ENCODE measurements at places on chromosomes 13 and 19. TPM values are rescaled to one million over a fixed set of nuclear protein-coding genes. Genes with fewer than 3 reads are reported as not detected.
A peak's percentile ranks its signal among the peaks of the same experiment; 100 is the strongest.

- no peak for DNase-seq
These were observed 2.5 kb upstream of the GARIN5A start for GRCh38 chr19:50478901-50479715.

GRCh38 chr19:48043675-48044258 is at the start of gene CABP5:
Gene CABP5, minus strand, starts transcription at chr19:48044079. Its CDS starts 157 bp downstream, at chr19:48043922.
- no peak for DNase-seq

DNA sequence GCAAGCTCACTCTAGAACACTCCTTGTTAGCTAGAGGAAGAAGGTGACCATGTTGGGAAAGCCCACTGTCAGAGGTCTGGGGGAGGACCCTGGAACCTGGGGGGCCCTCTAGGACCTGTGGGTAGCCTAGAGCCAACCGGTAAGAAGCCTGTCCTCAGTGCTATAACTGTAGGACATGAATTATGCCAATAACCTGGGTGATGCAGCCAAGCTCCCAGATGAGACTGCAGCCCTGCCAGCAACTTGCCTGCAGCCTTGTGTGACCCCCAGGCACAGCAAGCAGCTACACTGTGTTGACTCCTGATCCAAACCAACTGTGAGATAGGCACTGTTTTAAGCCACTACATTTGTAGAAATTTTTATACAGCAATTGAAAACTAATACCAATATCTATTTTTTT is 122.3 kb downstream of the MIPEP start:
- DNase-seq, result no peak

GRCh38 chr19:32671883-32672593 is 2.9 kb downstream of the ANKRD27 start:
- no peak for DNase-seq

DNA sequence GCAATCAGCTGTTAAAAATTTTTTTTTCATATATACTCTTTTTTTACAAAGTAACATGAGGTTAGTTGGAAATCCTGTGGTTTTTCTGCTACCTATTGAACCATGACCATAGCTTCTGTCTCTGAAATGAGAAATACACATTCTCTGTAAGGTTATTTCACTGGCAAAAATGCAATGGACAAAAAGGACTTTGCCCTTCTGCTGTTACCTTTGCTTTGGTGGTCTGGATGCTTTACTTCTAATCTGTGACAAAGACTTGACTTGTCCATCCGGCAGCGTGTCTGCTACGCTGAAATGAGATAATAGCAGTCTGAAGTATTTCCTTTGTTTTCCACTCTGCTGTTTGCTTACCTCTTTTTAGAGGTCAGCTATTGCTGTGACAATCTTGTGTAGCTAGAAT is 412.8 kb downstream of the SLITRK6 start:
- DNase-seq, result no peak

DNA sequence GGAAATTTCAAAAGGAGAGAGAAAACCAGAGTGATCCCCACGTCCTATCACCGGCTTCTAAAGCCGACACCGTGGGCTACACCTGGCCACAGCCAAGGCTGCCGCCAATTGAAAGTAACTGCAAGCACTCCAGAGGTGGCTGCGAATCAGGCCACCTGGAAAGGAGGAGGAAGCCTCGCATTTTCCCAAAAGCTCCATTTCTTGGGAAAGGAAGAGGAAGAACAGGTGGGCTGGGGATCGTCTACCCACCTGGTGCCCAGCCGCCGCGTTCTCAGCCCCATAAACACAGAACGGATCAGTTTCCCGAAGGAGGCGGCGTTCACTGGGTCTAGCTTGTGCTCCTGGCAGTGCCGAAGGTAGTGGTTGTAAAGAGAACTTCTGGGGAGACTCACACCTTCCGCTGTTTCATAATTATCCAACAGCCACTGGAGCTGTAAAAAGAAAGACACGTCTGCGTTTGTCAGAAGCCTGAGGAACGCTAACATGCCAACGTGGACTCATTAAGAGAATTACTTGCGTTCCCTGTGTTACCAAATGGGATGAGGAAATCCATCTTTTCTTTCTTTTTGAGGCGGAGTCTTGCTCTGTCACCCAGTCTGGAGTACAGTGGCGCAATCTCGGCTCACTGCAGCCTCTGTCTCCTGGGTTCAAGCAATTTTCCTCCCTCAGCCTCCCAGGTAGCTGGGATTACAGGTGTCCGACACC is 38.1 kb upstream of the RANBP3 start:
- no peak for DNase-seq

DNA sequence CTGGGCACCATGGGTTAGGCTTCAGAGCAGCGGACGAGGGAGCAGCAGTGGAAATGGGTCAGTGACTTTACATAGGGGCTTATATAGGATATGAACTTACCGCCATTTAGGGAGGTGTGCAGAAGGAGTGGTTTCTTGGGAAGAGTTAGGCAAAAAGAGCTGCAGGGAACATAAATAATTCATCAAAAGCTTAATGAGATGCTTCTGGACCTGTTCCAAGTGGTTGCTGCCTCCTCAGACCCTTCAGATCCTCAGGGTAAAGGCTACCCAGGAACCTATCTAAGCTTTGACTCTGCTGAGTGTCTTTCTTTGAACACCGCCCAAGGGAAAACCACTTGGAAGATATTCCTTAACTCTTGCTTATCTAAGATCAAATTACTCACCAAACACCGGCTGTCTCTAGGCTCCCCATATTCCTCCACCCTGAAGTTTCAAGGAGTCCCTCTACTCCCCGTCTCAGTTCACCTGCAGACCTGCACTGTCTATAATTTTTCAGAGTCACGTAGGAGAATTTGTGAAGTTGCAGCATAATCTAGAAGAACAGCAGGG is at the start of gene IGFL4:
Gene IGFL4, minus strand, starts transcription at position 51 of the 549 bp plus-strand sequence. Its CDS starts 40 bp downstream, at position 11.
- no peak for DNase-seq

GRCh38 chr19:52188822-52189734 is 774 bp upstream of the PPP2R1A start:
- no peak for DNase-seq

DNA sequence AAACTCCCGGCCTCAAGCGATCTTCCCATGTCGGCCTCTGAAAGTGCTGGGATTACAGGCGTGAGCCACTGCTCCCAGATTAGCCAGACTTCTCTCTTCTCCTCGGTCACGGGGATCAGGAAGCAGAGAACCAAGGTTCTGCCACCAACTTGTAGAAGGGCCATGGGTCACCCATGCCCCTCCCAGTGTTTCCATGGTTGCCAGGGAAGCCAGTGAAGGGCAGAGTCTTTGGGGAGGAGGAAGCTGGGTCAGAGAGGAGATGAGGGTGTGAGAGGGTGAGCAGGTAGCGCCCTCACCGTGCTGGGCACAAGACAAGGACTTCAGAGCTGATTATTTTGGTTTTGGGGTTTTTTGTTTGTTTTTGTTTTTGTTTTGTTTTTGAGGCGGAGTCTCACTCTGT is 77.1 kb downstream of the GNG7 start:
- DNase-seq, result no peak

DNA sequence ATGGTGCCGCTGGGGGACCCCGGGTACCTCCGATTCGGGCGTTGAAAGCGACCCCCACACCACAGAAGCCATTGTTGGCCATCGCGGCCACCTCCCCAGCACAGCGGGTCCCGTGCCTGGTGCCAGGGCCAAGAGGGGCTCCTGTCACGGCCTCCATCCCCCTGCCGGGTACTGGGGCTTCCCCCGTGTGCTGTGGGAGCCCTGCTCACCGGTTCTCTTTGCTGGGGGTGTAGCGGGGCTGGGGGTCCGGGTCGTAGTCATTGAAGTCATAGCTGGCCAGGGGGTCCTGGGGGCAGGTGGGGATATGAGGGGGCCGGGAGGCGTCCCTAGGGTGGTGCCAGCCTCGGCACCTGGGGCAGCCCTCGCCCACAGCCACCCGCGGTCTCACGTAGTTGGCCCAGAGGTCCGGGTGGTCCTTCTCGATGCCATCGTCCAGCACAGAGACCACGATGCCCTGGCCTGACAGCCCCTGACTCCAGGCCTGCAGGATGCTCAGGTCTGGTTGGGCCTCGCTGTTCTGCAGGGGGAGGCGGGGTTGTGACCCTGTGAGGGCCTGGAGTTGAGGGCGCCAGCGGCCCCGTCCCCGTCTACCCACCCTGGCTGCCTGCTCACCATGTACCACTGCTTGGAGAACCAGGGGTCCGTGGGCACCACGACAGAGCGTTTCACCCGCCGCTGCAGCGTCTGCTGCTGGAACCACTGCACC is 2.4 kb downstream of the PCSK4 start:
- no peak for DNase-seq

- DNase-seq, result no peak
These were observed 13.9 kb upstream of the HS6ST3 start for GRCh38 chr13:96075953-96076543.

DNA sequence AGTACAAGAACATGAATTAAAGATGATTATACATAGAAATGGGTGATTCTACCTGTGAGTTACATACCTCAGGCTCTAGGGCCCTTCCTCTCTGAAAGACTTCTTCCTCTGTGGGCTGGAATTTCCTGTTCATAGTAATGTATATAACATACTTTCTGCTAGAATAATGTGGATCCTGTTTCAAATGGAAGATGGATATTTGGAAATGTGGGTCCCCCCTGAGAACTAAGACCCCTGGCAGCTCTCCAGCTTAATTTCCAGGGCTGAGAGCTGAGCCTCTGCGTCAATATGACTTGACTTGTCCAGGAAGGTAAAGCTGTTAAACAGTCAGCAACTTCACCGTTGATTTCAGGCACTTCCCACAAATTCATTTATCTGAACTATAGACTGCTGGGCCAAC is 296.3 kb downstream of the NALCN start:
- no peak for DNase-seq

GRCh38 chr13:101065329-101065728 is 351.0 kb downstream of the NALCN start:
- no peak for DNase-seq

DNA sequence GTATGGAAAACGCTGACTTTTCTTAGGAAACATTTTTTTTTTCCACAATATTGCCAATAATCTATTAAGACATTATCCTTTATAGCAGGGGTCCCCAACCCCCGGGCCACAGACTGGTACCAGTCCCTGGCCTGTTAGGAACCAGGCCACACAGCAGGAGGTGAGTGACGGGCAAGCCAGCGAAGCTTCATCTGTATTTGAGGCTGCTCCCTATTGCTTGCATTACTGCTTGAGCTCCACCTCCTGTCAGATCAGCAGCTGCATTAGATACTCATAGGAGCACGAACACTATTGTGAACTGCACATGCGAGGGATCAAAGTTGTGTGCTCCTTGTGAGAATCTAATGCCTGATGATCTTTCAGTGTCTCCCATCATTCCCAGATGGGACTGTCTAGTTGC is 793.7 kb downstream of the SLITRK5 start:
- DNase-seq, result no peak

GRCh38 chr13:92807353-92807752 is 419.3 kb upstream of the GPC6 start:
- DNase-seq, result no peak

GRCh38 chr19:35546532-35546931 is 1.1 kb downstream of the TMEM147 start:
- no peak for DNase-seq

DNA sequence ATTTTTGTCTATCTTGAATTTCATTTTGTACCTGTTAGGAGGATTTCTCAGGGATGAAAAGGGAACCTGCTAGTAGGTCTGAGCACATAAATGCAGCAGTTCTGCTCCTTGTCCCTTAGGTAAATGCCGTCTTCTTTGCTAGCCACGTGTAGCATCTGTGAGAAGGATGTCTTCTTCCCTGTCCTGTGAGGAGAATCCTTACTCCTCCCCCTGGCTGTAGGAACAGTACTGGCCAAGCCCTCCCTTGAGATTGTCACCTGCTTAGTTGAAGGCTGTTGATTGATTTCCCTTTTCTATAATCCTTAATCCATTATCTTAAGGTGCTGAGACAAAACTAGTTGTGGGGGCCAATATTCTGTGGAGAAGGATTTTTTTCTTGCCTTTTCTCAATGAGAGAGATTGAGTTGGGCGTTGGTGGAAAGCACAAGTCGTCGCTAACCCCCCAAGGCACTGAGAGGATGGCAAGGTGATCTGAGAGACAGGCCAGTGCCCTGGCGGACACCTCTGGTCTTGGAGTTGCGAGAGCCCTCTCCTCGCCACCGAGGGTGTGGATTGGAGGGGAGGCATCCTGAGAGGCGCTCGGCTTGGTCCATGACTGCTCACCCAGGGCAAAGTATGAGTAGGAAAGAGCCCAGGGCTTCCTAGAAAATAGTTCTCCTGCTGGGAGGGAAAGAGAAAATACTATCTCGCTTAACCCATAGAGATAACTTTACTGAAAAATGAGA is 216.7 kb downstream of the ATP8A2 start:
- no peak for DNase-seq

GRCh38 chr13:36712770-36713169 is 39.0 kb downstream of the SERTM1 start:
- no peak for DNase-seq

DNA sequence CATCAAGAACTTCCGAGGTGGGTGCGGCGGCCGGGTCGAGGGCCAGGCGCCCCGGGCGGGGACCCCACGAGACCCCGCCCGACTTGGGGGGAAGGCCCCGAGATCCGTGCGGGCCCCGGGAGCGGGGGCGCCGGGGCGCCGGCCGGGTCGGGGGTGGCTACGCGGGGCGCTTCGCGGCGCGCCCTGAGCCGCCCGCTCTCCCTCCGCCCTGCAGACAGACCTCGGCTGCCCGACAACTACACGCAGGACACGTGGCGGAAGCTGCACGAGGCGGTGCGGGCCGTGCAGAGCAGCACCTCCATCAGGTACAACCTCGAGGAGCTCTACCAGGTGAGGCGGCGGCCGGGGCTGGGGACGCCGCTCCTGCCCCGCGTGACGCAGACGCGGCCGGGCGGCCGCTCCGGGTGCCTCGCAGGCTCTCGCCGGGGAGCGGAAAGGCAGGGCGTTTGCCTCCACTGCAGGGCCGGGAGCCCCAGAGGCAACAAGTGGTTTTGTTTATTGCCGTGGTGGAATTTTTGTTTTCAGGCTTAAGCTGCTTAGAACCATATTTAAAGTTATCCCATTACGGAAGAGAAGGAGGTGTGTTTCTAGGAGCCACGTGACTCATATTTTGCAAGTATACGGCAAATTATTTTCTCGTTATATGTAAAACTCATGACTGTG is 477 bp downstream of the CUL4A start:
- peak; percentile 72 for DNase-seq

DNA sequence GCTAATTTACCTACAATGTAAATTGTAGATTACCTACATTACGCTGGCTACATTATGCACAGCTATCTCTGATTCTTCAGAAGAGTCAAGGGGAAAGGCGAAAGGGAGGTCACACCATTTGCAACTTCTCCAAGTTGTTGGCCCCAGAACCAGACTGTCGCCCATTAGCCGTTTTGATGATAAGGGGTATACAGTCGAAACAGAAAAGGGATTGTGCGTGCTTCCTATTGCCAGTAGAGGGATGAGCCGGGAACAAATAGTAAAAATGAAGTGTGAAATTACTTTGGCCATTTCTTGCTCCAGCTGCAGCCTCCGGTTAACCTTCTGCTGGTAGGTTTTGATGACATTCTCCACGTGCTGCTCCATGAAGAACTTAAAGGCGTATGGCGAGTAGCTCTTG is 73.8 kb downstream of the LATS2 start:
- no peak for DNase-seq

Gene SERPINE3
- total RNA-seq, result not detected

Gene ZNF714
- total RNA-seq, result 16.9 TPM

Gene FCER2
- total RNA-seq, result not detected

Gene GZMM
- 34.5 TPM for total RNA-seq

Gene ZNF534
- total RNA-seq, result not detected

Gene SIGLEC12
- not detected for total RNA-seq

Gene IGFL3
- total RNA-seq, result not detected

Gene RAB3A
- 3.9 TPM for total RNA-seq
